Body of pancreas (tissue), 4 donors: ENCODE measurements at places on chromosomes 1 and 21.

- H3K27ac ChIP-seq = no peak overlapping the region
- no peak for DNase-seq
- H3K27me3 ChIP-seq = no peaks in the 10 kb centered on the region
- H3K4me3 ChIP-seq = no peak overlapping the region
- no peaks in the 10 kb centered on the region for H3K4me1 ChIP-seq
Measured at GRCh38 chr21:14457762-14458161, 74.8 kb upstream of the HSPA13 start.

DNA sequence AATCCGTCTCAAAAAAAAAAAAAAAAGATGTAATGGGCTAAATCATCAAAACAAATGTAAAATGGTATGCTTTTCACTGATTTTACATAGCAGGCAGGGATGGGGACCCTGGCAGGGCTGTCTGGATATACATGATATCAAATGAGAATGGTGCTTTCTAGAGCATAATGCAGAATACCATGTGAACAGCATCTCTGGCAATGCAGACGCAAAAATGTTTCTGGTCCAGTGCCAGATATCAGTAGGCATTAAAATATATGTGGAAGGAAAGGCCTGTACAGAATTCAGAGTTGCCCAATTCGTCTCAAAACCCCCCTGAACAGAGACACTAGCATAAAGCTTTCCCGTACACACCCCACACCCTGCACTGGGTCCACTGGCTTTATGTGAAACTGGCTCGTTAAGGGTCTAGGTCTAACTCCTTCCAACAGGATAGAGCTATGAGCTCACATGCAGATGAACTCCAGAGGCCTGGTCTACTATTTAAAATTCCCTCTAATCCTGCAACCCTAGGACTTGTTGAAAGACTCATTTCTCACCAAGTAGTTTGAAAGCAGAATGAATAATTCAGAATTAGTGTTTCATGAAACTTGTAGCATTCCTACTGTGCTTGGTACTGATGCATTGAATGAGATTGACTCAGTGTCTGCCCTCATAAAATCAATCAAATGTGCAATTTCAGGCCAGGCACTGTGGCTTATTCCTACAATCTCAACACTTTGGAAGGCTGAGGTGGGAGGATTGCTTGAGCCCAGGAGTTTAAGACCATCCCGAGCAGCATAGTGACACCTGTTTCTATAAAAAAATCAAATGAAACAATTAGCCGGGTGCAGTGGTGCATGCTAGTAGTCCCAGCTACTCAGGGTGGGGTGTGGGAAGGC, 2.6 kb upstream of the MYSM1 start:
- H3K4me1 ChIP-seq = peaks cover 10% of the 10 kb centered on the region
- DNase-seq = no peak
- no peaks in the 10 kb centered on the region for H3K27me3 ChIP-seq
- H3K36me3 ChIP-seq = no peaks in the 10 kb centered on the region
- H3K4me3 ChIP-seq = no peak overlapping the region

DNA sequence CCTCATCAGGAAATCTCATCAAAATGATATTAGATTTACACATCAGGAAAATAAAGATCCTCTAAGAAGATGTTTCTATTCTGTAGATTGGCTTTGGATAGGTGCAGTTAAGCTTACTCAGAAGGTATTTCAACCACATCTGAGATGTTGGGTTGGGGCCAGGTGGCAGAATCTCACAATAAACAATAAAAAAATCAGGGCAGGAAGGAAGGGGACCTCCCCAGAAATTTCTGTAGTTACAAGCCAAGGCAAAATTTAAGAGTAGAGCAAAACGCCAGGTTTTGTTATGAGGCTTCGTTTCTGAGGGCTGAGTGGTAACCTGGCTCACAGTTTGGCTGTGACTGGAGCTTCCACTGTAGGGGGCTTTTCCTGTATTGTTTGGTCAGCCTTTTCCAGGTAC, 84.8 kb downstream of the HUNK start:
- H3K27ac ChIP-seq = no peak overlapping the region
- DNase-seq = no peak
- H3K27me3 ChIP-seq = no peaks in the 10 kb centered on the region
- no peak overlapping the region for H3K4me3 ChIP-seq

GRCh38 chr21:27802816-27803475, 836.1 kb upstream of the ADAMTS5 start:
- H3K27me3 ChIP-seq = no peaks in the 10 kb centered on the region
- H3K36me3 ChIP-seq = no peaks in the 10 kb centered on the region
- H3K4me3 ChIP-seq = no peak overlapping the region
- no peak overlapping the region for H3K27ac ChIP-seq

GRCh38 chr21:27813344-27813743, 846.5 kb upstream of the ADAMTS5 start:
- H3K36me3 ChIP-seq = no peaks in the 10 kb centered on the region
- no peak overlapping the region for H3K4me3 ChIP-seq
- no peaks in the 10 kb centered on the region for H3K27me3 ChIP-seq
- no peak for DNase-seq
- H3K4me1 ChIP-seq = no peaks in the 10 kb centered on the region

- no peak overlapping the region for H3K4me3 ChIP-seq
- no peak for DNase-seq
- no peaks in the 10 kb centered on the region for H3K4me1 ChIP-seq
- no peaks in the 10 kb centered on the region for H3K27me3 ChIP-seq
Measured at GRCh38 chr1:2400950-2401649, 9.5 kb downstream of the RER1 start.

GRCh38 chr1:211549092-211549711, 29.8 kb downstream of the SLC30A1 start:
- DNase-seq = no peak
- no peaks in the 10 kb centered on the region for H3K27me3 ChIP-seq
- no peak overlapping the region for H3K27ac ChIP-seq
- no peaks in the 10 kb centered on the region for H3K36me3 ChIP-seq

DNA sequence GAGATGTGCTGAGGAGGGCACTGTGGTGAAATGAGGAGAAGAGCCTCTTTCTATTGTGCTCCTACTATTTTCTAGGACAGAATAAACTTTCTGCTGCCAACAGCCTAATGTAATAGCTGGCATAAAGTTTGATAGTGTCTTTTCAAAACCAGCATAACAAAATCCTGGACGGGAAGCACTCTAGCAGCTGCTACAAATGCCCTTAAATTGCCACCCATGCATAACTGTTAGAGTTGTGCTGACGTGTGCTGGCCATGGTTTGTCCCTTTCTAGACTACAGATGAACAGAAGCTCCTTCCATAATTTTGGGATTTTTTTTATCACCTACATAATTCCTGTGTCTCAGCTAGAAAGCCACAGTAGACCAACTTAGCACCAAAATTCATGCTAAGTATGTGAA, 88.5 kb upstream of the DEPDC1 start:
- no peak for DNase-seq
- no peaks in the 10 kb centered on the region for H3K27me3 ChIP-seq
- H3K36me3 ChIP-seq = no peaks in the 10 kb centered on the region
- no peak overlapping the region for H3K27ac ChIP-seq
- no peak overlapping the region for H3K4me3 ChIP-seq

DNA sequence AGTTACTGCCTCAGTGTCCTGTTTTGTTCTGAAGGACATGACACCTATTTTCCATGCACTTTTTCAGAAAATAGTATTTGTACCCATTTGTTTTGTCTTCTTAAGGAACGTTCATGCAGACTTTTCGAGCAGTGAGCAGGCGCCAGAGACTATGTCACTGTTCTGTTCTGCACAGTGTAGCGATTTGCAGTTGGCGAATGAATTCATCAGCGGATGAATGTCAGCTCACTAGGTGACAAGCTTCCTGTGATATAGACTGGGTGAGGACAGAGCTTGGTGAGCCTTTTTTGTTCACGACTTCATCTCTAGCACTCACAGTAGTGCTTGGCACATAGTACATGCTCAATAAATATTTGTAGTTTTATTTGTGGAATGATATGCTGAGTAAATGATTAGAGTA, 177.8 kb downstream of the NFIA start:
- H3K4me3 ChIP-seq = no peak overlapping the region
- no peak for DNase-seq
- no peak overlapping the region for H3K27ac ChIP-seq
- no peaks in the 10 kb centered on the region for H3K27me3 ChIP-seq
- no peaks in the 10 kb centered on the region for H3K36me3 ChIP-seq

DNA sequence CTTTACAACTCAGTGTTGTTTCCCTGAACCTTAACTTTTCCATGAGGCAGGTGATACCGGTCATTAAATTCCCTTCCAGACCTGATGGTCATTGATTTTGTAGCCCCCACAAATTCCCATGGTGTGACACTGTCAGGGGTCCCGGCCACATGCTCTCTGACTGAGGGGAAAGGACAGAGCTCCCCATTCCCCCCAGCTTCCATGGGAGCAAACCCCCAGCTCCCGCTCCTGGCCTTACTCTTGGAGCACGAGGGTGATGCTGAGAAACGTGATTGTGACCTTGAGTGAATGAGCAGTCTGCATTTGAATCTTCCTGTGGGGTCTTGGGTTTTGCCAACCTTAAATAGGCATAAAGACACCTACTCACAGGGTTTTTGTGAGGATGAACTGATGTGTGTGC, 366.8 kb downstream of the RPS6KC1 start:
- H3K27ac ChIP-seq = no peak overlapping the region
- DNase-seq = no peak
- H3K4me3 ChIP-seq = no peak overlapping the region
- H3K27me3 ChIP-seq = no peaks in the 10 kb centered on the region

GRCh38 chr1:54117815-54118563, 34.8 kb downstream of the CDCP2 start:
- no peak overlapping the region for H3K27ac ChIP-seq
- H3K27me3 ChIP-seq = no peaks in the 10 kb centered on the region
- H3K4me1 ChIP-seq = peaks cover 13% of the 10 kb centered on the region

GRCh38 chr1:167476061-167476460, 42.3 kb downstream of the CD247 start:
- H3K4me3 ChIP-seq = no peak overlapping the region
- H3K27me3 ChIP-seq = no peaks in the 10 kb centered on the region
- no peak for DNase-seq
- no peaks in the 10 kb centered on the region for H3K36me3 ChIP-seq
- no peak overlapping the region for H3K27ac ChIP-seq

DNA sequence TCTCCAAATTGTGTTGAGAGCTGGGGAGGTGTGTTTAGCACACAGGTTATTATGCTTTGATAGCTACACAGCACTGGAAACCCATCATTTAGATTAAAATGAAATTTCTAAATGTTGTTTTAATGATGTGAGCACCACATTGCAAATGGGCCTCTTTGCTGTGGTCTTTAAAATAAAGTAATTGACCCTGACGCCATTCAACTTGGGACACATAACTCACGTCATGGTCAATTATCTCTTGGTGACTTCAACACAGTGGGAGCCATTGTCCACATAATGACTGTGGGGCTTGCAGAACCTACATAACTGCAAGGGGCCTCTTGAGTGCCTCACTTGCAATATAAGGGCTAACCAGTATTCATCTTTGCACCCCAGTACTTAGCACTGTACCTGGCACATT, 280.4 kb downstream of the HLX start:
- no peak overlapping the region for H3K27ac ChIP-seq
- no peaks in the 10 kb centered on the region for H3K27me3 ChIP-seq
- peaks cover 4% of the 10 kb centered on the region for H3K4me1 ChIP-seq

GRCh38 chr1:165490175-165490574, 45.2 kb upstream of the RXRG start:
- no peak overlapping the region for H3K4me3 ChIP-seq
- no peaks in the 10 kb centered on the region for H3K36me3 ChIP-seq
- H3K4me1 ChIP-seq = no peaks in the 10 kb centered on the region
- no peak for DNase-seq
- H3K27me3 ChIP-seq = no peaks in the 10 kb centered on the region
- no peak overlapping the region for H3K27ac ChIP-seq

DNA sequence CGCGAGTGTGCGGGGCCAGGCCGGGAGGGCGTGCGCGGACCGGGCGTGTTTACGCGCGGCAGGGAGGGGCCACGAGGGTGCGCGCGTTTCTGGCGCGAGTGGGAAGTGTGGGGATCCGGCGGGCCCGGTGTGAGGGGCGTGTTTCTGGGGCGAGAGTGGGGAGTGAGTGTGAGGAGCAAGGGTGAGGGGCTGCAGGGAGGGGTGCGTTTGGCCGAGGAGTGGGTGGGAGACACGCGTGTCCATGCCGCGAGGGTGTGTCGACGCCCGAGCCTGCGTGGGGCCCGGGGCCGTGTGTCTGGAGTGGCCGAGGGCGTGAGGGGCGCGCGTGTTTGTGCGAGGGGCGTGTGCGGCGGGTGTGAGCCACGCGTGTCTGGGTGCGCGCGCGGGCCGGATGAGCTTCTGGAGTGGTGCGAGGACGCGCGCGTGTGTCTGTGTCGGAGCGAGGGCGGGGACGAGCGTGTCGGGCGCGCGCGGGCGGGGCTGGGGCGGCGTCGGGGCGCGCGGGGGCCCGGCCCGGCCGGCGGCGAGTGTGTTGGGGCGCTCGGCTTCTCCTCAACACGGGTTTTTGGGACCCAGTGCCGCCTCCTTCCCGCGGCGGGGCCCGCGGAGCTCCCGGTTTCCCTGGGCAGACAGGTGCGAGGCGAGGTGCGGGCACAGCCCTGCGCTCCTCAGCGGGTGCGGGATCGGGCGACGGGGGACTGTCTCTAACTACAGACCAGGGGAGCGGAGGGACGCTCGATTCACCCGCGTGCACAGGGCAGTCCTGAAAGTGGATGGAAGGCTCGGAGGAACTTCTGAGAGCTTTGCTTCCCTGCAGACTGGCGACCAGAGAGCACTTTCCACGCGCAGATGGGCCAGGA, 65.8 kb upstream of the VAMP3 start:
- no peaks in the 10 kb centered on the region for H3K27me3 ChIP-seq
- H3K36me3 ChIP-seq = no peaks in the 10 kb centered on the region
- H3K4me3 ChIP-seq = no peak overlapping the region
- peak; percentile 46 for DNase-seq
- H3K4me1 ChIP-seq = peaks cover 14% of the 10 kb centered on the region

- H3K36me3 ChIP-seq = peaks cover 8% of the 10 kb centered on the region
- no peak overlapping the region for H3K27ac ChIP-seq
- no peak overlapping the region for H3K4me3 ChIP-seq
- H3K27me3 ChIP-seq = no peaks in the 10 kb centered on the region
Measured at GRCh38 chr1:35631396-35631795, 9.9 kb downstream of the PSMB2 start.

- no peak overlapping the region for H3K27ac ChIP-seq
- no peak for DNase-seq
- H3K4me3 ChIP-seq = no peak overlapping the region
- H3K27me3 ChIP-seq = no peaks in the 10 kb centered on the region
Measured at GRCh38 chr1:212937034-212937433, 13.3 kb upstream of the VASH2 start.

GRCh38 chr1:226485192-226485591, 63.4 kb upstream of the STUM start:
- peaks cover 5% of the 10 kb centered on the region for H3K4me1 ChIP-seq
- no peak overlapping the region for H3K27ac ChIP-seq
- no peak for DNase-seq
- no peaks in the 10 kb centered on the region for H3K36me3 ChIP-seq
- no peaks in the 10 kb centered on the region for H3K27me3 ChIP-seq

DNA sequence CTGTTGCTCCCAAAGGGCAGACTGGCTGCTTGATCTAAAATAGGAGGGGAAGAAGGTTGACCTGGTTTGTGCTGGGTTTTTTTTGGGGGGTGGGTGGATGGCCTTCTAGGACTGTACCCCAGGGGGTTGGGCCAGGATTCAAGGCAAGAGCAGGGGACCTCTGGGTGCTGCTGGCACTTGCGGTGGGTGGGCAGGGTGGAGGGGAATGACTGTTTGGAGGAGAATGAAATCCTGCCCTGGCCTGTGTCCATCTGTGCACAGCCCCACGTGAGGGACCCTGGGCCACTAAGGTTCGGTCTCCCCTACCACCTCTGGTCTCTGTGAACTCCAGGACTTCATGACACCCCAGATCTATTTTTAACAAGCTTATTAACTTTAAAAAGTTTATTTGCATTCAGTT, 414.2 kb downstream of the PTPRU start:
- H3K27me3 ChIP-seq = no peaks in the 10 kb centered on the region
- no peak overlapping the region for H3K27ac ChIP-seq
- H3K4me3 ChIP-seq = no peak overlapping the region
- no peak for DNase-seq
- H3K36me3 ChIP-seq = no peaks in the 10 kb centered on the region
- no peaks in the 10 kb centered on the region for H3K4me1 ChIP-seq
